ENCODE measurements at places on chromosomes 5 and 9. TPM values are rescaled to one million over a fixed set of nuclear protein-coding genes. Genes with fewer than 3 reads are reported as not detected.

- H3K4me3 ChIP-seq, result peak overlapping the region; percentile 67
- DNase-seq, result no peak
These were observed 535 bp downstream of the UNC5A start for GRCh38 chr5:176810687-176811501.

DNA sequence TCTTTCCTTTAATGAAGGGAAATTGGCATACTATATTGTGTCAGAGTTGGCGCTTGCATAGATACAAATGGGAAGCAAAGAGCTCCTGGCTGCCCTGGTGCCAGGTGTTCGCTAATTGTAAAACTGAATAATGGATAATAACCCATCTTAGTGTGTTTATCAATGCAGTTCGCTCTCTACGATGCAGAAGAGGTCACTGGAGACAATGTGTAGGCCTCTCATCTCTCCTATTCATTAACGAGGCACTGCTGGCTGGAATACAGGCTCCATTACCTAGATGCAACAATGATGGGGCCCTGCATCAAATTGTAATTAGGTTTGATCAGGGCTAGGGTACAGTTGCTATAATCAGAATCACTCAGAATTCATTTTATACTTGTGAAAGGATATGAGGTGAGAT, 171.0 kb downstream of the RMI1 start:
- H3K27me3 ChIP-seq, result peaks cover 8% of the 10 kb centered on the region
- no peak for DNase-seq
- H3K27ac ChIP-seq, result no peak overlapping the region
- H3K36me3 ChIP-seq, result no peaks in the 10 kb centered on the region
- H3K4me3 ChIP-seq, result no peak overlapping the region
- H3K4me1 ChIP-seq, result no peaks in the 10 kb centered on the region

DNA sequence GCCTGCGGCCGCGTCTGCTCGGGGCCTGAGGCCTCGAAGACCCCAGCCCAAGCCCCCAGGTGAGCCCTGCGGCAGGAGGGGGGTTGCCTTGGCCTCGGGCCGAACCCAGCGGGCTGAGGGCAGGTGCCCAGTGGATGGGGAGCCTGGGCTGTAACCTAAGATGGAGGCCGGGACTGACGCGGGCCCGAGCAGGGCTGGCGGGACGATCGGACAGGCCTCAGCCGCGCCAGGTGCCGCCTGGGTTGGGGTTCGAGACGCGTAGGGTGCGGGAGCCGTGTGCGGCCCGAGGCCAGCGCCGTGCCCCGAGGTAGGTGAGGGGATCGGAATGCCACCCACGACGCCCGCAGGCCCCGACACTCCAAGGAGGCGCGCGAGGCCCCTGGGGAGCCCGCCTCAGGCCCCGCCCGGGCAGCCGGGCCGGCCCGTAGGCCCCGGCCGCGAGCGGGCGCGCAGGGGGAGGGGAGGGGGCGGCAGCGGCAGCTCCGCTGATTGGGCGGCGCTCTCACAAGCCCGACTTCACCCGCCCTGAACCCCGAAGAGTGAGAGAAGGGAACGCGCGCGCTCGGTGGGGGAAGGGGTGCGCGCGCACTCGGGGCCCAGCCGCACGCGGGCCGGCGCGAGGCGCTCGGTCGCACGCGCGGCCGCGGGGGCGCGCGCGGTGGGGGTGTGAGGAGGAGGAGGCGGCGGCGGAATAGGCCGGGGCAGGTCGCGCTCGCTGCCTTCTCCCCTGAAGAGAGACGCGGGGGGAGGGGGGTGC, at the start of gene NSD1:
Gene NSD1, plus strand, starts transcription at position 678 of the 757 bp plus-strand sequence. CDS start 1,331 bp downstream, outside the sequence.
- H3K4me3 ChIP-seq, result peak within 1 kb of the TSS; percentile 93
- peaks cover 18% of the 10 kb centered on the region for H3K36me3 ChIP-seq
- peaks cover 48% of the 10 kb centered on the region for H3K4me1 ChIP-seq
- no peaks in the 10 kb centered on the region for H3K27me3 ChIP-seq

DNA sequence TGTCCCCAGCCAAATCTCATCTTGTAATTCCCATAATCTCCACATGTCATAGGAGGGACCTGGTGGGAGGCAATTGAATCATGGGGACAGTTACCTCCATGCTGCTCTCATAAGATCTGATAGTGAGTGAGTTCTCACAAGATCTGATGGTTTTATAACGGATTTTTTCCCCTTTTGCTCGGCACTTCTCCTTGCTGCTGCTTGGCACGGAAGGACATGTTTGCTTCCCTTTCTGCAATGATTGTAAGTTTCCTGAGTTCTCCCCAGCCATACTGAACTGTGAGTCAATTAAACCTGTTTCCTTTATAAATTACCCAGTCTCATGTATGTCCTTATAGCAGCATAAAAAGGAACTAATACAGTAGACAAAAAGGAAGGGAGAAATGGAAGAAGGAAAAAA, 76.7 kb upstream of the CCNG1 start:
- no peak for DNase-seq
- H3K4me3 ChIP-seq, result no peak overlapping the region

Gene BTNL8
- total RNA-seq, result not detected

DNA sequence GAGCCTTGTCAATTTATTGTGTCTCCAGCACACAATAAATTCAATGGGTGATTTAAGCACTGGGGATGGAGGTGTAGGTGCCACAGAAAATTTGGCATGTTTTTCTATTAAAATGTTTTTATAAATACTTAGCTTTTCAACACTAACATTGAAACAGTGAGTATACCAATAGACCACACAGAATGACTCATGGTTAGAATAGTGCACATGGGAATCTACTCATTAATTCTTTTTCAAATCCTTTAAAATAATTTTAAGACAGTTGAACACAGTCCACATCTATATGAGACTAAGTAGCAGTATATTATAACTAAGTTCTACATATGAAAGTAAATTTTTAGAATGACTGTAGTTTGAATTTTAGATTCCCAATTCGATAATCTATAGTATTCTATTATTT, 67.1 kb downstream of the LNPEP start:
- H3K36me3 ChIP-seq, result peaks cover 24% of the 10 kb centered on the region
- H3K4me3 ChIP-seq, result no peak overlapping the region
- DNase-seq, result no peak
- no peaks in the 10 kb centered on the region for H3K27me3 ChIP-seq
- H3K27ac ChIP-seq, result no peak overlapping the region

DNA sequence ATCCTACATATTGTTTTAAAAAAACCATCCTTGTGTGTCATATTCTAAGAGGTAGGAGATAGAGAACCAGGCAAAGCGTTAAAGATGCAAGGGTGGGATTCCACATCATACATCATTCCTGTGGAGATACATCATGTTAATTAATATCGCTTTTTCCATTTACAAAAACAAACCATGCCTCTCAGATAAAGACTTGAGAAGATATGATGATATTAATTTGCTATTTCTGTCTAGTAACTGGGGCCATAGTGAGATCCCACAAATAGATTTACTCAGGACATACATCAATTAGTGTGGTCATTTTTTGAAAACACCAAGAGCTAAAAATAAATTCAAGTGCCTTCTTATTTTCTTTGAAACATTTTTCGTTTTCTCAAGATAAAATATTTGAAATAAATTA, 165.4 kb upstream of the TARS1 start:
- no peaks in the 10 kb centered on the region for H3K36me3 ChIP-seq
- no peaks in the 10 kb centered on the region for H3K27me3 ChIP-seq
- no peak for DNase-seq
- no peak overlapping the region for H3K27ac ChIP-seq

DNA sequence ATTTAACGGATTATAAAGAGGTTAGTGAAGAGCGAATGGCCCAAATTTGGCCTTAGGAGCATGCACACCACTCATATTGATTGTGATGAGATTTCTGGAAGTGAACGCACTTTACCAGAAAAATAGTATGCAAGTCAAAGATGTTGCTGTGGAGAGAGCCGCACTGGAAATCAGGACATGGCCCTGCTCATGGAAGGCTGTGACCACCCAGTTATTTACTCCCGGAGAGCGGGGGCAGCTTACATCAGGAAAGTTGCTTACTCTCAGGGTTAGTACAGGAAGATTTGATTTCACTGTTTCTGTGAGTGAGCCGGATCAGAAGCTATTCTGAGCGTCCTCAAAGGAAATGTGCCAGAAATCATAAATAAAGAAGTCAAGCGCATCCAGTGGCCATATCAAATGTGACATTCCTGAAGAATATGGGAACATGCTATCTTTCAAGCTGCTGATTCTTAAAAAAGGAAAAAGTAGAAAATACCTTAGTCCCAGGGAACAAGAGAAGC, 42.9 kb upstream of the STRBP start:
- H3K4me3 ChIP-seq, result no peak overlapping the region
- DNase-seq, result no peak
- H3K27me3 ChIP-seq, result no peaks in the 10 kb centered on the region
- H3K36me3 ChIP-seq, result no peaks in the 10 kb centered on the region

Gene ANKRD31
- 0.36 TPM for total RNA-seq

Gene SLC45A2
- total RNA-seq, result not detected

GRCh38 chr5:22751536-22751935, 101.6 kb downstream of the CDH12 start:
- no peaks in the 10 kb centered on the region for H3K36me3 ChIP-seq
- H3K4me1 ChIP-seq, result no peaks in the 10 kb centered on the region
- no peak overlapping the region for H3K27ac ChIP-seq
- no peak overlapping the region for H3K4me3 ChIP-seq
- no peak for DNase-seq

- no peaks in the 10 kb centered on the region for H3K36me3 ChIP-seq
- no peak overlapping the region for H3K27ac ChIP-seq
- DNase-seq, result no peak
- H3K4me3 ChIP-seq, result no peak overlapping the region
- H3K27me3 ChIP-seq, result no peaks in the 10 kb centered on the region
These were observed 412.8 kb downstream of the IRX2 start for GRCh38 chr5:2338686-2339085.

Gene EDIL3
- total RNA-seq, result not detected

DNA sequence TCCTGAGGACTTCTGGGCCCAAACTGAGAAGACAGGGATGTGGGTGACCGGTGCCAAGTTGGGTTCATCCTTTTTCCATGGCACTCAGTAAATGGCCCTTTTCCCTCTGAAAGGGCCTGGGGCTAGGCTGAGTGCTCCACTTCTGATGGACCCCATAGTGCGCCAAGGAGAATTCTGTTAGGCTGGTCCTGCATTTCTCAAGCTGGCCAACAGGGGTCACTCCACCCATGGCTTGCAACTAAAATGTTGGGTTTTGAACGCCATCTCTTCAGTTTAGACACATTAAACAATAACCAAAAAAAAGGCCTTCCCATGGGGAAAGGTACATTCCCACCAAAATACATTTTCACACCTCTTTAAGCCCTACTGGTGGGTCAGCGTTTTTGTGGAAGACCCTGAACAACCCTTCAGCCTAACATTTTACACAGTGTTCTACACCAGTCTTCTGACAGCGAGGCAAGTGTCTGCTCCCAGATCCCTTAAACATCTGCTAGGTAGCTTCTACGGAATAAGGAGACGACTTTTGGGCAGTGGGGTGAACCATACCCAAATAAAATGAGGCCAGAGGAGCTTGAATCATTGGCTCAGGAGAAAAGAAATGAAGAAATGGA, 27.3 kb downstream of the CNTFR start:
- peaks cover 6% of the 10 kb centered on the region for H3K27me3 ChIP-seq
- no peak overlapping the region for H3K27ac ChIP-seq
- H3K36me3 ChIP-seq, result no peaks in the 10 kb centered on the region

GRCh38 chr9:73780916-73781315, 629.3 kb downstream of the ANXA1 start:
- no peaks in the 10 kb centered on the region for H3K36me3 ChIP-seq
- DNase-seq, result no peak
- H3K4me3 ChIP-seq, result no peak overlapping the region
- no peak overlapping the region for H3K27ac ChIP-seq

DNA sequence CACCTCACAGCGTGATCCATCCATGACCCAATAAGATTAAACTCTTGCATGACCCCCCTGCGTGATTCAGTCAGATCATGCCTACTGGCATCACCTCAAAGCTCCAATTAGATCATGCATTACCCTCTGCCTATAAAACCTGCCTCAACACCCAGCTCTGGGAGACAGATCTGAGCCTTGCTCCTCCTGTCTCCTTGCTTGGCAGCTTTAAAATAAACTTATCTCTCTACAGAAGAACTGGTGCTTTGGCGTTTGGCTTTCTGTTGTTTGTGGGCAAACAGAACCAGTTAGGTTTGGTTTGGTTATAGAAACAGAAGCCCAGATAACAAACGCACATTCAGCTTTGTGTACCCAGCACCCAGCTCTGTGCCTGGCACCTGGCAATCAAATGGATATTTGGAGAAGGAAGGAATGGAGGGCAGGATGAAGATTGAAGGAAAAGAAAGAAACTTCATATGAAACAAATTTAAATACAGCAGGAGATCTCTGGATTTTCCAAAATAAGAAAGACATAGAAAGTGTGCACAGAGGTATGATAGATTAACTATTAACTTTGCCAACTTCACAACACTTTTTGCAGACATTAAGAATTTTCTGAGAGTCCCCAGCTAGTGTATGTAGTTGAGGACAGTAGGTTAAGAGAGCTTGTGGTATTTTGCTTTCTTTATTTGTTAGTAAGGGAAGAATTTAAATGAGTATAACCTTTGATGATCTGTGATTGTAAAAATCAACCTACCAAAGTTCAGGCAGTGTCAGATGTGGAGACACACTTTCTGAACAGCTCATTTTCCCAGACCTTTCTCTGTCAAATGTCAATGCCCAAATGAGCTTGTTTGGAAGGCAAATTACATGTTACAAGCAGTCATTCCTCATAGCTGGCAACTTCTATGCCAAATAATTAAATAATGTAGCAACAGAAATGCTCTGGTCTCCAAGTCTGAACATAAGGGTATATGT, 102.1 kb upstream of the ASTN2 start:
- DNase-seq, result no peak
- H3K27me3 ChIP-seq, result no peaks in the 10 kb centered on the region
- H3K4me3 ChIP-seq, result no peak overlapping the region
- H3K36me3 ChIP-seq, result no peaks in the 10 kb centered on the region

DNA sequence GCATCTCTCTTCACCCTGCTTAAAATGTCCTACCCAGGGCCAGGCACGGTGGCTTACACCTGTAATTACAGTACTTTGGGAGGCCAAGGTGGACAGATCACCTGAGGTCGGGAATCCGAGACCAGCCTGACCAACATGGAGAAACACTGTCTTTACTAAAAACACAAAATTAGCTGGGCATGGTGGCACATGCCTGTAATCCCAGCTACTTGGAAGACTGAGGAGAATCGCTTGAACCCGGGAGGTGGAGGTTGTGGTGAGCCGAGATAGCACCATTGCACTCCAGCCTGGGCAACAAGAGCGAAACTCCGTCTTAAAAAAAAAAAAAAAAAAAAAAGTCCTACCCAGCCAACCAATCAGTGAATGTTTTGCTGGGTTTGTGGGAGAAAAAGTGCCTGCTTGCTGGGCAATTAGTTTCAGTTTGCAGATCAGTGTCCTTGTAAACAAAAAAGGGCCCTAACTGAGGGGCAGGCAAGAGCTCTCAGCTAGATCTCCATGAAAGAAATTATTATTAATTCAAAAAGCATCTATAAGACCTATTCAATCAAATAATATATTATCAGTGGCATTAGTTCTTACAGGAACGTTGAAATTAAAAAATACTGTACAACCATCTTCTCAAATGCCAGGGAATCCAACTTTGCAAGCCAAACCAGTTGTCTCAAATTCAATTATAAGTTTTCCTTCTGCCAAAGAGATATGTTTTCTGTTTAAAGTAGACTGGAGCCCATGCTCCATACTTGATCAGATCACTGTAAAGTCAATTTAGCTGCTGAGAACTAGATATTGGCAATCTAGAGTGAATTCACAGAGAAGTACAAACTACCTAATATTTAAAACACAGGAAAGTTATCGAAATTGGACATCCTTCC, 3.9 kb downstream of the MEGF9 start:
- peak; percentile 27 for DNase-seq
- H3K27me3 ChIP-seq, result no peaks in the 10 kb centered on the region
- peaks cover 1% of the 10 kb centered on the region for H3K36me3 ChIP-seq
- H3K27ac ChIP-seq, result peak overlapping the region; percentile 23
- H3K4me1 ChIP-seq, result peaks cover 41% of the 10 kb centered on the region
- H3K4me3 ChIP-seq, result peak overlapping the region; percentile 72

Gene PTPN3
- total RNA-seq, result 6.6 TPM

Gene MYOZ3
- 0.51 TPM for total RNA-seq
